ENCODE measurements at places on chromosomes 12 and 14. TPM values are rescaled to one million over a fixed set of nuclear protein-coding genes. Genes with fewer than 3 reads are reported as not detected.

GRCh38 chr14:58288106-58288792 is 10.1 kb upstream of the ARID4A start:
- H3K4me3 ChIP-seq, result no peak overlapping the region
- no peak for DNase-seq
- H3K4me1 ChIP-seq, result peaks cover 39% of the 10 kb centered on the region
- peaks cover 63% of the 10 kb centered on the region for H3K36me3 ChIP-seq

DNA sequence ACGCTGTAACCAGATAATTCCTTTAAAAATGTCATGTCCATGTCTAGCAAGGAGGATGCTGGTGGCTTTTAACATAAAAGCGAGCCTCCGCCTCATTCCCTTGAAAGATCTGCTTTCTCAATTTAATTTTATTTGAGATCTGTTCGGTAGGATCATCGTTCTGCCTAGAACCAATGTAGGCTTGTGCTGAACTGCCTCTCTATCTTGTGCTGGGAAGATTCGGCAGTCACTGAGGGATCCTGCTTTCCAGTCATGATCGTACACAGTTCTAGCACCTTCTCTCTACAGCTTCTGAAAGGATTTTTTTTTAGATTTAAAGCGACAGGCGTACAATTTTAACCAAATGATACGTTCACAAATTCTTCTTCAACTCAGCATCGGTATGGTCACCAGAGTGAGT is 54.3 kb downstream of the PEBP1 start:
- H3K4me1 ChIP-seq, result peaks cover 56% of the 10 kb centered on the region
- peak overlapping the region; percentile 96 for H3K27ac ChIP-seq
- H3K36me3 ChIP-seq, result peaks cover 6% of the 10 kb centered on the region
- peak; percentile 15 for DNase-seq
- peak overlapping the region; percentile 91 for H3K4me3 ChIP-seq

ACOT4 gene
- total RNA-seq, result not detected

OTX2 gene
- not detected for total RNA-seq

DNA sequence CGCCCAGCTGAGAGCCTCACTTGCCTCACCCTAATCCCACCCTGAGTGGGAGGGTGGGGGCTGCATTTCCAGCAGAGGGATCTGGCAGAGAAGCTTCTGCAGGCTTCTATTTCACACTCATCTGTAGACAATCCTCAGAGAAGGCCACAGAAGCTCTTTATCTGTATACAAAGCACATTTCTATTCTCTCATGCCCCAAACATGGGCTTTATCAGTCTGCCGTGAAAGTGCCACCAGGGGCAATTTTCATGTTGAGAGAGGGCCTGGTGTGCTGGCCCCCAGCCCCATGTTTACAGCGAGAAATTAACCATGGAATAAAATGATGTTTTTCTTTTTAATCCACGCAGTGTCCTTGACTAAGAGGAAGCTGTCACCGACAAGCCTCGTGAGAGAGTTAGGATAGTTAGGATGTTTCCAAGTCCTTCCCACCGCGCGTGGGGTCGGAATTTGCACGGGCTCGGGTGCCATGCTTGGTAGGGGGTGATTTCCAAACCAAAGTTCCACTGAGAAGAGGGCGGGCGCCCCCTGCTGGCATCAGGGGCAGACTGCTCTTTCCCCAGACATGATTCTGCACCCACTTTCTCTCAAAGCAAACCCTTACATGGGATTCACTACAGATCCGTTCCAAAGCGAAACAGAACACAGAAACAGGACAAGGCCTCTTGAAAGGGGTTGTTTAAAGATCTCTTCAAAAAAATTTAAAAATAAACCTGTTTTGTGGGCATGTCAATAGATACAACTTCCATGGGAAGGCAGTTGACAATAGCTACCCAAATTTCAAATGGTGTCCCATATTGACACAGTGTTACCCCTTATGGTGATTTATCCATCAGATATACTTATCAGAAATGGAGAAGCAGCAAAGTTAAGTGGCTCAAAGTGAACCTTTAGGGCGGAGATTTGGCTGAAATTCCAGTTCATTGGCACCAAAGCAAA is 19.4 kb downstream of the BDKRB1 start:
- peak; percentile 56 for DNase-seq
- H3K27ac ChIP-seq, result peak overlapping the region; percentile 83
- peak overlapping the region; percentile 64 for H3K4me3 ChIP-seq
- H3K4me1 ChIP-seq, result peaks cover 55% of the 10 kb centered on the region
- peaks cover 28% of the 10 kb centered on the region for H3K36me3 ChIP-seq

Data from HFFc6 (cell line).